ENCODE measurements at places on chromosomes 1 and 21.

- DNase-seq: no peak
These were observed 42.4 kb upstream of the LRRC52 start for GRCh38 chr1:165501330-165501969.

GRCh38 chr1:159936273-159936904, 9.0 kb downstream of the IGSF9 start:
- DNase-seq: peak; percentile 9

- no peak for DNase-seq
These were observed 222.4 kb upstream of the C8B start for GRCh38 chr1:57188168-57188567.

DNA sequence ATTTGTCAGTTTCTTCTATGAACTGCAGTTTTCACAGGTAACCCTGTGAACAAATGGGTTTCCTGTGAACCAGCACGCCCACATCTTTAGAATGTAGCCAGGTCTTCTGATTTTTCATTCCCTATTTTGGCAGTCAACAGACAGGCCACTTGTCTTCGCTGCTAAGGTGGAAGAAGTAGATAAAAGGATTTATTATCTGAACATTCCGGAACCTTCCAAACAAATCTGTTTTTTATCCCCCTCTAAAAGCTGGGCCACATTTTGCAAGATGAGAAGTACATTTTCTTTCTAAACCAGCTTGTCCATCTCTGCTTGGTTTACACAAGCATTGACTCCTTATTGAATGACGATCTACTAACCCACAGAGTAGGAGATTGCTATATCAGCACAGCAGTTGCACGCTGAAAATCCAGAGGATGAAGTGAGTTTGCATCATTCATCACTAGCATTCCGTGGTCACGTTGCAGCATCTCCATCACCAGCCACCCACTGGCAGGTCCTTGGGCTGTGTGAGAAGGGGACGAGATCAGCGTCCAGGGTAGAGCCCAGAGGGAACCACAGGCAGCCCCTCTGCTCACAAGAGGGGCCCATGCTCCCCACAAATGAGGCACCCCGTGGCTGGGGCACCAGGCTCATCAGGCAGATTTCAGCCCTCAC, 83.5 kb downstream of the TOMM20 start:
- no peak for DNase-seq
